DMS79 (cell line): ENCODE measurements at places on chromosomes 7 and 10.

DNA sequence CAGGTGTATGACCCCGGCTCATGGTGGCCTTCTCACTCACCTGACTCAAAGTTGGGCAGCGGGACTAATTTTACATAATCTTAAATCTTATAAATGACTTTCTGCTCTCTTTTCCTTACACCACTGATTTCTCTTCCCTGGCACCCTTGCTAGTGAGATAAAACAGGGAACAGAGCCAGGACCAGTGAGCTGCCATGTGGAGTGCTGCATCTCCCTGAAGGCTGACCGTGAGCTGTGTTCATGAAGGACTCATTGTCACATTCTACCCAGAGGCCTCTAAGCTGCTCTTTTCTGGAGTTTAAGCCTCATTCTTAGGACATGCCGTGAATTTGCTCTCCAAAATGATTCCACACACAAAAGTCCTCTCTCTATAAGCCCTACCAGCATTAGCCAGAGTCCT lies 762.3 kb downstream of the AUTS2 start:
- DNase-seq: no peak

GRCh38 chr10:22702348-22702747 lies 12.0 kb downstream of the PIP4K2A start:
- no peak for DNase-seq

DNA sequence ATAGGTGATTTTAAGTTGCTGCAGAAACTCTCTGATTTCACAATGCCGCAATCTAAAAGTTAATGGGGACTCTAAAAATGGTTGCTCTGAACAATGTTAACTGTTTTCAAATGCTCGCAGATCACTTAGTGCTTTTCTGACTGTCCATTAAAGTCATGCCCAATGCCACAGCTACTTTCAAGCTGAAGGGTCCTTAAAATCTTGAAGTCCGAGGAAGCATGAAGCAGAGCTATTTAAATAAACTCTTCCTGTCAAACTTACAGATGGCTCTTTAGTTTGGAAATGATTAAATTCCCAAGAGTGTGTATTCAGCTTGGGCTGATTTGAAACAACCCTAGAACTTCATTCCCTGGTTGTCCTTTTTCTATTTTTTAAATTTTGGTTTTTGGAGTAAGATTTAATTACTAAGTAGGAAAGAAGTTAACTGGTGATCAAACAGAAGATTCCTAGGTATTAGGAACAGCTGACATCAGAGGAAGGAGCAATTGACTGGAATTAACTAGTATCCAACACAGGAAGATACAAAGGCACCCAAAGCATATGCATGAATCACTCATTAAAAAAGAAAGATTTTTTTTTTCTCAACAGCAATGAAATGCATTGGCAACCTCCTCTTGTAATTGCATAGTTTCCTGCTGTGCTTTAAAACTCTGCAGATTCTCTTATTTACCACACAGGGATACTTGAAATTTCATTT lies 105.1 kb downstream of the NRP1 start:
- DNase-seq: peak; percentile 87

GRCh38 chr10:13604357-13605040 lies 17.7 kb downstream of the PRPF18 start:
- no peak for DNase-seq

GRCh38 chr10:45058580-45058979 lies 57.9 kb downstream of the ZNF22 start:
- DNase-seq: no peak

DNA sequence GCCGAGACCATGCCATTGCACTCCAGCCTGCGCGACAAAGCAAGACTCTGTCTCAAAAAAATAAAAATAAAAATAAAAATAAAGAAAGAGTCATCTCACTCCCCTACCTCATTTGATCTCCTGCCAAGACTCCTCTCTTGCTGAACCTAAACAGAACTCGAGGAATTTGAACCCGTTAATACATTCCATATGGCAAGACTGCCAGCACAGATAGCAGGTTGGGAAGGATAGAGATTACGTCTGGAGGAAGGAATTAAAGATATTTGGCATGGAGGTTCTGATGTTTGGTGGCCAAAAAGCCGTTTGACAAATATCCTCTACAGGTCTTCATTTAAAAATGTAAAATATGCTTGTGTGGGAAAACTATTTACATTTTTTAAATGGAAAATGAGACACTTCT lies 549.6 kb downstream of the HTR7 start:
- DNase-seq: no peak

GRCh38 chr7:45918556-45918955 lies 2.5 kb downstream of the IGFBP3 start:
- DNase-seq: no peak

DNA sequence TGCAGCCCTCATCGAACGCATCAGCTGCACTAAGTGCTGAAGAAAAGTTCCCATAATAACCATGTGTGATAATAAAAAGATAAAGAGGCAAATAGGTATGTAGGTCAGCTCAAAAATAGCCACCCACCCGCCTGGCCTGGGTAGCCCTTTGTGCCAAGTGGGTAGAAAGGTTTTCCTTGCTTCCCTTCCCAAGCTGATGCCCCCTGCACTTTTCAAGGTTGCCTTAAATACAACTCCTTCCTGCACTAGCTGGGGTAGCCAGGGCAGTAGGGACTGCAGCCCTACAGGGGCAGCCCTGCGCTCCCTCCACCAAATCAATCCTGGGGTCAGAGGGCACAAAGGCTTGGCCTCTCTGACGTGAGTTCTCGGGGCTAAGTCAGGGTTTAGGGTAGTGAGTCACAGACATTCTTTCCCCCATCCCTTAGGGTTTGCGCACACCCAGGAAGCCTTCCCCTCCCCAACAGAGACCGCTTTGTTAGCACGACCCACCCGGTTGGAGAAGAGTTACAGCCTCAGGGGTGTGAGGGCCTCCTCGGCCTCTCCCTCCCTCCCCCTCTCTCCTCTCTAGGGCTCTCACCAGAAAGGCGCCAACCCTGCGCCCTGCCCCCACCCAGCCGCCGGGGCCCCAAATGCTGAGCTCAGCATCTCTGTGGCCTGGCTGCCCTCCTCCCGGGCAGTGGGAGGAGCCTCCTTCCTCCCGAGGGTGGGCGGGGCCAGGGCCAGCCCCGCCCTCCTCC lies 13.3 kb upstream of the DDIT4 start:
- no peak for DNase-seq

GRCh38 chr7:24017519-24017918 lies 266.5 kb upstream of the NPY start:
- DNase-seq: no peak

DNA sequence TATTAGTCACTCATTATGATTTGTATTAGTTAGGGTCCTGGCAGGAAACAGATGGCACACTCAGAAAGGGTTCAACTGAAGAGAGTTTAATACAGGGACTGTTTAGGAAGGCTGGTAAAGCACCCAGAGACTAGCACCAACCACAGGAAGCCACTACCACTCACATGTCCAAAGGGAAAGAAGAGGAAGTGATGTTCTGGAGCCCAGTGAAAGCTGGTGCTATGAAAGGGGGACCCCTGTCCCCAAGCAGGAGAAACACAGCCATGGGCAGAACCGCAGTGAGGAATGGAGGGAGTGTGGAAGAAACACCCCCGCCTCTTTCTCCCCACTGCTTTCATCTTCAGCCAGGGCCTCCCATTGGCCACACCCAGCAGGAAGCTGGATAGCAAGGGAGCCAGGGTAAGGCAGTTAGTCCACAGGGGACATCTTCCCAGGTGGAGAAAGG lies 3.2 kb upstream of the VSIR start:
- DNase-seq: no peak

GRCh38 chr7:2981103-2981480 lies 62.6 kb downstream of the CARD11 start:
- no peak for DNase-seq

DNA sequence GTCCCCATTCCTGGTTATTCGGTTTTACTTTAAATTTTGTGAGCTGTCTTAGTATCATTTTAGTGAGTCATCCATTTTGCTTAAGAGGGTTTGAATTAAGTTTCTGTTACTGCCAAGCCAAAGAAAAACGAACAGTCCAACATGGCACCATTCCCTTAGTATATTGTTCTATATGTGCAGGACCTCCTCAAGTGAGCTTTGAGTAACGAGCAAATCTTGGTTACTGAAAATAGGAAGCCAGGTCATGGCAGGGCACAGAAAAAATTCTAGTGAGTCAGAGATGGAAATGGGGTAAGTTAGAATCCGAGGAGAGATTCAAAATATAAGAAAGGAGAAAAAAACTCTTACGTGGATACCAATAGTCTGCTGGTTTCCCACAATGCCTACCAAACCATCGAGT lies 292.9 kb downstream of the BAMBI start:
- DNase-seq: no peak

GRCh38 chr10:102856758-102857424 lies 2.8 kb downstream of the BORCS7 start:
- DNase-seq: no peak

DNA sequence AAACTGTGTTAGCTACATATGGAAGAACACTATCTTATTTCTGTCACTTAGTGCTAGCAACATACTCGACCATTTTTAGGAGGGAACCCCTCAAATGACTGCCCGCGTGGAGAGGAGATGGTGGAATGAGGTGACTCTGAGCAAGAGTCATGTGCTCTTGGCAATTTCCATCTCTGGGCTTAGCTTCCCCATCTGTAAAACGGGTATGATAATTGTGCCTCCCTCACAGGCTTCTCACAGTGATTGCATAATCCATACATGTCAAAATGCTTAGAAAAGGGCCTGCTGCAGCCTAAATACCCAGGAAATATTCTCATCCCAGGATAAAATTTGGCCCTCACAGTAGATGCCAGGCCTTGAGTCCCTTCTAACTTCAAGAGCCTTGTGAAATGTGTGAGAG lies 86.6 kb downstream of the WDFY4 start:
- no peak for DNase-seq

DNA sequence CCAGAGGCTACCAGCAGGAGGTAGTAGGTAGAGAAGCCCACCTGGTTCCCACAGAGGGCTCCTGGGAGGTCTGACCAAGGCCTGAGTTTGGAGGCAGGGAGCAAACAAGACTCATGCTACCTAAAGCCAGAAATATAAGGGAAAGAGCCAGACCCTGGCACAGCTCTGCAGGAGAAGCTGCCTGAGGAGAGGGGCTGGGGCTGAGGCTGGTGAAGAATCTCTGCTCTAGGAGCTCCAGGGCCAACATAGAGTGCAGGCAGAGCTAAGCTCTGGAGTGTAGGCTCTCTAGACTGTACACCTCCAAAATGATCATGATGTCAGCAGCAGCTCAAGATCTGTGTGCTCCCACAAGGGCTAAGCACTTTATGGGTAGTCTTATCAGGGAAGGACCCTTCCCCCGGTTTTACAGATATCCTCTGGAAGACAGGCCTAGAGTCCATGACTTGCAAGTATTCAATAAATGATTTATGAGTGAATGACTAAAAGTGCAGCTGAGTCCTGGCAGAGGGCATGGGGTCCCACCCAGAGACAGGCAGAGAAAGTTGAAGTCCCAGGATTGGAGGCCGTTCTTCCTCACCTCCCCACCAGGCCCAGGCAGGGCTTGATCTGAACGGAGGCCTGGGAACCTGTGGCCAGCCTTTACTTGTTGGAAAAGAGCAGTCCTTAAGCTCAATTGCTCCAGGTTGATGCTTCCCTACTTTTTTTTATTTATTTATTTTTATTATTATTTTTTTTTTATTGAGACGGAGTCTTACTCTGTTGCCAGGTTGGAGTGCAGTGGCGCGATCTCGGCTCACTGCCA lies 71.5 kb upstream of the LRRC4 start:
- DNase-seq: no peak

- no peak for DNase-seq
Observed at GRCh38 chr7:39592586-39592985, 26.4 kb downstream of the YAE1 start.

GRCh38 chr10:17062493-17062892 lies 67.1 kb downstream of the CUBN start:
- DNase-seq: no peak

DNA sequence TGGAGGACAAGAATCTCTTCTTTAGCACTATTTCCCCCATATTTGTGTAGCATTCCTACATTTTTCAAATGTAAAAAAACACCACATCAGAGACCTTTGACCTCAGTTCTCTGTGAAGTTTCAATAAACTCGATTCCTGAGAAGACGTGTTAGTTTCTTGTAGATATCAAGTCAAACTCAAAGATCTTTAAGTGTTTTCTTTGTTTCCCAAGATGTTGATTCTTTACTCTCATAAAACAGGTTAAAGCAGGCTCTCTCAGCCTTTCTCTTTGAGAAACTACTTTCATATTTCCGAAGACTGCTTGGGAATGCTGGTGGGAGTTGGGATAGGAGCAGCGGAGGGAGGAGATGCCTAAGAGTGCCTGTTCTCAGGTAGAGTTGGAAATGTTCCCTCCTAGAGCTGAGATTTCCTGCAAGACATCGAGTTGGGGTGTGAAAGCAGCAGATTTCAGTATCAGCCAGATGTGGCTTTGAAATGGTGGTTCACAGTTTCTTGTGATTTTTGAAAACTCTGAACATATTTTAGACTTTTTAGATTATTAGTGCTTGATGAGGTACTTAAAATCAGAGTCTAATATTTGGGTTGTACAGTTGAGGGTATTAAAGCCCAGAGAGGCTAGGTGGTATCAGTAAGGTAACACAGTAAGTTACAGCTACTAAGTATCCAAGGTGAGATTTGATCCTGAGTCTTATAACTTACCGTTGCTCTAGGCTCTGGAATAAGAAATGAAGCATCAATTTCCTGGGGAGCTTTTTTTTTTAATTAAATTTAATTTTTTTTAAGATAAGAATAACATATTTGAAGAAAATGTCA lies 13.9 kb downstream of the ADK start:
- no peak for DNase-seq

GRCh38 chr10:121747163-121747775 lies 149.0 kb upstream of the FGFR2 start:
- DNase-seq: no peak

GRCh38 chr10:77846718-77847311 lies 79.7 kb downstream of the DLG5 start:
- DNase-seq: peak; percentile 15

DNA sequence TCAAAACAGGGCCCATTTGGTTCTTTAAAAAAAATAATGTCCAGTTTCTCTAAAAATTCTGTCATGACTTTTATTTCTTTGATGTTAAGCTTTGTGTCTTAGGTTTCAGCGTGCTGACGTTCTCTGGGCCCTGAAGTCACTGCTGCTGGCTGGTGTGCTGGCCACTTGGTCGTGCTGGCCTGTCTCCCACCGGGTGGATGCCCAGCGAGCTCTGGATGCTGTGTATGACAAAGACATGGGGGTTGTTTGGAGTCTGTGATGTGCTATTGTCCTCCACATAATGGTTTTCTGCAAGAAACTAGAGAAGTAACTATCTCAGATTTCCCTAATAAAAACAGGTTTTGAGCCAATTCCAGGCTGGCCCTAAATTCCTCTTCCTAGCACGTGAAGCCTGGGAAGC lies 9.5 kb upstream of the IDI2 start:
- DNase-seq: no peak

GRCh38 chr7:22474645-22475044 lies 25.3 kb downstream of the STEAP1B start:
- DNase-seq: no peak
